Upper lobe of left lung (tissue), 6 donors: ENCODE measurements at places on chromosomes 11 and 22. TPM values are rescaled to one million over a fixed set of nuclear protein-coding genes. Genes with fewer than 3 reads are reported as not detected.

Gene APOBEC3B
- total RNA-seq = 1.3 TPM

Gene INSC
- not detected for total RNA-seq

Gene CD6
- 4.2 TPM for total RNA-seq

Gene OR10G7
- not detected for total RNA-seq

Gene OR8J1
- total RNA-seq = not detected

Gene SIRT3
- 36.7 TPM for total RNA-seq

Gene NELL1
- not detected for total RNA-seq

Gene POU2AF2
- total RNA-seq = not detected

Gene JHY
- total RNA-seq = 8.1 TPM

Gene FREY1
- total RNA-seq = 1.5 TPM

Gene LIPT2
- total RNA-seq = 3.3 TPM

Gene OR5P2
- total RNA-seq = 7.6 TPM

Gene FOLR3
- total RNA-seq = not detected

Gene GAB4
- not detected for total RNA-seq

Gene KCNK4
- 0.55 TPM for total RNA-seq

Gene GLYATL1
- total RNA-seq = not detected

Gene BEST1
- 9.9 TPM for total RNA-seq

Gene OR2AT4
- total RNA-seq = not detected

Gene CYB5R3
- total RNA-seq = 265 TPM

Gene KIF18A
- 4.9 TPM for total RNA-seq

Gene APOL4
- total RNA-seq = 11.5 TPM

Gene CASP1
- 43.8 TPM for total RNA-seq

Gene CCDC116
- 0.26 TPM for total RNA-seq

Gene IGSF22
- total RNA-seq = not detected

Gene CRYAB
- total RNA-seq = 21.0 TPM

Gene EIF3M
- total RNA-seq = 120 TPM

Gene ENTHD1
- not detected for total RNA-seq

Gene TBC1D10A
- 32.9 TPM for total RNA-seq

Gene P2RY2
- total RNA-seq = 11.1 TPM

Gene OR8A1
- total RNA-seq = not detected

Gene PKDREJ
- 0.06 TPM for total RNA-seq

Gene MYO18B
- not detected for total RNA-seq

Gene OR6T1
- total RNA-seq = not detected

Gene OR8D4
- total RNA-seq = not detected

Gene TP53I11
- 102 TPM for total RNA-seq

Gene CATSPERZ
- 0.57 TPM for total RNA-seq

Gene ACTN3
- total RNA-seq = 0.24 TPM

Gene RAG2
- total RNA-seq = not detected

Gene FOLH1
- total RNA-seq = not detected
